Stimulated activated CD8-positive, alpha-beta memory T cell treated with anti-CD3 and anti-CD28 coated beads, Interleukin-2, amount 100 ng/mL, for 1 hour (primary cell): ENCODE measurements at places on chromosomes 3 and 15.

DNA sequence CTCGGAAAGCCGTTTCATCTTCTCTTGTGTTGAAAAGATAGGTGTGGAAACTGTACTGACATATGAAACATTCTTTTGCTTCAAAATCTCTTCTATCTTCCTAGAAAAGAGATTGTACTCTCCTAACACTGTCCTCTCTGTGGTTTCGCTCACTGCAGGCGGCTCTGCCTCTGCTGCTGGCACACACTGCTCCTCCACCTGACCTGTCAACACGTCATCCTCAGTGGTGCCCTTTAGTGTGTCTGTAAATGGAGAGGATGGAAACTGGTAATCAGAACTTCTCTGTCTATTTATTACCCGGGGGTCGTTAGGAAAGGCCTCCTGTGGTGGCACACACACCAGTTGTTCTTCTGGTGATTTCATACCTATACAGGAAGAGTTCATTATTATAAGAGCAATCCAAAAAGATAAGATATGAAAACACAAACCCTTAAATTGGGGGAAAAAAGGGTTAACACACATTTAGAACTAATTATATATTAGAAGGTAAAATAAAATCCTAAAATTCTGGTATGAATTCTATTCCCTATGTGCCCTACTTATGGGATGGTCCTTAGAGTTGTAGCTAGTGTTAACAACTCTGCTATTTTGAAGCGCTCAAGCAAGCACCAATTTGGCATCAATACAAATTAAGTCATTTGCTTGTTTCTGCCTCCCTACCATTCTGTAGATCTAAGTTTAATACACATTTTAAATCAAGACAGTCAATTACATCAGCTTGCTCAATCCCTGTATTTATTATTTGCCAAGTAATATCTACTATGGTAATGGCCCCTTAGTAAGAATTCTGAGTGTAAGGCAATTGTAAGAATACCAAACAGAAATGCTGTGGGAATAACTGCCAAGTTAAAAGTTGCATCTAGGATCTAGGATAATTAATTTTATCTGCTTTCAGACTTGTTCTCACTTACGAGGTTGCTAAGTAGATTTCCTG is 49.2 kb downstream of the TASOR start:
- no peak for DNase-seq

- no peak for DNase-seq
These were observed 1.3 kb downstream of the DENND6A start for GRCh38 chr3:57691411-57692132.

DNA sequence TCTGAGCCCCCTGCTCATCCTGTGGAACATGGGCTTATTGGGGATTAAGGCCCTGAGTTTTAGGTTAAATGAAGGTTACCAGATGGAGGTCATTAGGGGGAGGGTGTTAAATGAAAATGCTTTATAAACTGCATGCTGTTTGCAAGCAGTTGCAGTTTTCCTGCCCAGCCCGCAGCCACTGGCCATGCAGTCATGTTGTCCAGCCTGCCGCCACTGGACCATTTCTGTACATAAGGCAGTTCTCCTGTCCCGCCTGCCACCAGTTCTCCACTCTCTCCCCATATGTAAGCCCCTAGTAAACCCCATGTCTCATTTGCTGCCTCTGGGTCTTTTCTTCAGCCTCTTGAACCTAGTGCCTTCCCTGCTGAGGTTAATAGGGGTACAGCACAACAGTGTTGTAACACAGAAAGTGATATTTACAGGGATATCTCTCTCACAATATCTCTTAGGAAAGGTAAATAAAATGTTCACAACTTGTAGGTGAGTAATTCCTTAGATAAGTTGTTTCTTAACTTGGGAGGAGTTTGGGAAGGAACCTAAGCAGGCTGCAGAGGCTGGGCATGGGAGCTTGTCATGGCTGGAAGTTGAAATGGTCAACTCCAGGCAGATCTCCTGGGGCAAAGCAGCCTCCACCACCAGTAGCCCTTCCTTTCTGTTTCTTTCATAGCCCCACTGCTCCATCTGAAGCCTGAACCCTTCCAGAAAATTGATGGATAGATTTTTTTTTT is 148.2 kb downstream of the CMSS1 start:
- DNase-seq: no peak

- no peak for DNase-seq
These were observed 23.5 kb upstream of the TBC1D5 start for GRCh38 chr3:17765819-17766472.

DNA sequence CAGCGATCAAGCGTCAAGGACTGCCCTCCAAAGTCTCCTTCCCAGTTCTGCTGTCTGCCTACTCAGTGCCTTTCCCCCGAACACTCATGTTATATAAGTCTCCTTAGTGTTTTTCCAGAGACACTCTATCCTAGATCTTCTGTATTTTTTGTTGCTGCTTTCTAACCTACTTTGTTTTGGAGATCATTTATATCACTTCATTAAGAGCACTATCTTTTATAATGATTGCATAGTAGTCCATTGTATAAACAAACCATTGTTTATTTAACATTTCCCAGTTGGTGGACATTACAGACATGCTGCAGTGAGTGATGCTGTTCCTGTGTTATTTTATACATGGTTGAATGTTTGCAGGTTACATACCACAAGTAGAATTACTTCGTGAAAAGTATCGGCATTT is 47.1 kb downstream of the SLC25A26 start:
- DNase-seq: no peak

DNA sequence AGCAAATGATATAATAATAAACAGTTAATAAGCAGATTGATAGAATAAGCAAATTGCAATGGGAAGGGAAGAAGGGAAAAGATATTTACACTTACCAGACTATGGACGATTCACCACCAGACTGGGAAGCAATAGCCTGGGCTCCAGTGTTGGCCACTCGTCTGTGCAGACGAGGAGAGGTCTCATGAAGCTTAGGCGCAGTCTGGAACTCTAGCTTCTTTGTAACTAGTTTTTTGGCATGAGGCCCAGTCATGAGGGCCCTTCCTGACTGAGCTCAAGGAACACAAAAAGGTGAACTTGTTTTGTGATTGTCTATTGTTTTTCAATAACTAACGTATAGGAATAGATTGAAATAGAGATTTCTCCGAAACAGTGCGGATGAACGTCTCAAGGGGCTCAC is 63.3 kb upstream of the GATM start:
- DNase-seq: no peak

- no peak for DNase-seq
These were observed 273.7 kb downstream of the PDZRN3 start for GRCh38 chr3:73350996-73351395.

GRCh38 chr15:90618330-90619125 is 88.8 kb downstream of the CRTC3 start:
- no peak for DNase-seq

DNA sequence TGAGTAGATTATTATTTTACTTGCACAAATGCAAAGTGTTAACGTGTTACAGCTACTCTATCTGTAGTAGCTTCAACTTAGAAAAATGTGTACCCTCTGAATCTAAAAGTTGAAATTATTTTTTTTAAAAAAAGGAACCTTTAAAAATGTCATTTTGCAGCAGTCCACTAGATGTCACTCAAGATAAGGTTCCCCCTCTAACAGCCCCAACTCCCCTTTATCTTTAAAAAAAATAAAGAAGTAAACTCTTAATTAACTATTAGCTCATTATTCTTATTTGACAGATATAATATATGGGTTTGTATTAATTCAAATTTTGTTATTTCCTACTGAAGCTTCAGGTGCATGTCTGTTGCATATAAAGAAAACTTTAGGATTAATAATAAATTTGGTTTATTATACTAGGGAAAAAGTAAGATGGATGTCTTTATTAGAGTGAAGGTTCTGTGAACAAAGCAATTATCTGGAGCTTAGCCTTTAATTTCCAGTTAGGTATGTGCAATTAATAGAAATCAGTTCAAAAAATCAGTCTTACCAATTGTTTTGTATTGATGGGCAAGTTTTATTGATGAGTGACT is 288.5 kb downstream of the VGLL3 start:
- no peak for DNase-seq

DNA sequence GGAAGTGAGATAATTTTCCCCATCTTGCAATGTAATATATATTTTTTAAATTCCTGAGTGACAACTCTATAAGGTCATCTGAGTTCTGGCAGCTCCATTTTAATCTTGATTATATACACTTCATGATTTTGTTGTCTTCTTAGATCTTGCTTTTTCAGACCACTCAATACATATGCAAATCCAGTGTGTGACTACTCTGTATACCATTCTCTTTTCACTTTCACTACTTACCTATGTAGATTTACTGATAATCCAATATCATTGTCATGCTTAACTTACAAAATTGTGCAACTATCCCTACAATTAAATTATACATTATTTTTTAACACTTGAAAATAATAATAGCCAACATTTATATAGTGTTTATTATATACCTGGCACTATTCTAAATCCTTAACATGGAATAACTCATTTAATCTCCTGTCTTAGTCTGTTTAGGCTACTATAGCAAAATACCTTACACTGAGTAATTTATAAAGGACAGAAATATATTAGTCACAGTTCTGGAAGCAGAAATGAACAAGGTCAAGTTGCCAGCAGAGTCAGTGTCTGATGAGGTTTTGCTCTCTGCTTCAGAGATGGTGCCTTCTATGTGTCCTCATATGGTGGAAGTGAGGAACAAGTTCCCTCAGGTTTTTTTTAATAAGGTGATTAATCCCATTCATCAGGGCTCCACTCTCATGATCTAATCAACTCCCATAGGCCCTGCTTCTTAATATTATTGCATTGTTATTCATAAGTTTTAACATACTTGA is 338.5 kb downstream of the TUSC7 start:
- DNase-seq: no peak
